DMS 273 treated with DMSO at 0.1 percent for 48 hours (cell line): ENCODE measurements at places on chromosomes 2 and 18.
A peak's percentile ranks its signal among the peaks of the same experiment; 100 is the strongest.

DNA sequence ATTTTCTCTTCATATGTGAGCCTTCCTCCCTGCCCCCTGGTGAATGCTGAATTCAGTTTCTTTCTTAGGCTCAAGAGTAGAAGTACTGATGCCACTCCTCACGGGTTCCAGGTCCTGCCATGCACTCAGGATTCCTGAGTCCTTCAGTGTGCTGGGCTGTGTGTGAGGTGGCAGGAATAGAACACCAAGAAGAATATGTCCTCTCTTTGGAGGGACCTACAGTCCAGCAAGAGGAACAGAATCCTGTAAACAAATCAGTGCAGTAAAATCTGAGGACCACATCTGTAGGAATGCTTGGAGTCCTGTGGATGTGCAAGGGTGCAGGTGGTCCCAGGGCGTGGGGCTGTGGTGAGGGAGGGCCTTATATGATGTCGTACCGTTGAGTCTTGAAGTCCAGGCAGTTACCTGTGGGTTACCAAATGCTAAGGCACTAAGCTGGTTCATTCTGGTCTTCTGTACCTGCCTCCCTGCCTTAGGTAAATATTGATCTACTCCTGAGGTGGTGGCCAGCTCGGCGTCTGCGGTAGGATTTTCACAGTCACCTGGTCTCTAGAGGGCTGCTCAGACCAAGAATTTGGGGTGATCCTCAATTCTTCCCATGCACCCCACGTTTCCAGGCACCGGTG lies 5.5 kb downstream of the ASAP2 start:
- DNase-seq = no peak

DNA sequence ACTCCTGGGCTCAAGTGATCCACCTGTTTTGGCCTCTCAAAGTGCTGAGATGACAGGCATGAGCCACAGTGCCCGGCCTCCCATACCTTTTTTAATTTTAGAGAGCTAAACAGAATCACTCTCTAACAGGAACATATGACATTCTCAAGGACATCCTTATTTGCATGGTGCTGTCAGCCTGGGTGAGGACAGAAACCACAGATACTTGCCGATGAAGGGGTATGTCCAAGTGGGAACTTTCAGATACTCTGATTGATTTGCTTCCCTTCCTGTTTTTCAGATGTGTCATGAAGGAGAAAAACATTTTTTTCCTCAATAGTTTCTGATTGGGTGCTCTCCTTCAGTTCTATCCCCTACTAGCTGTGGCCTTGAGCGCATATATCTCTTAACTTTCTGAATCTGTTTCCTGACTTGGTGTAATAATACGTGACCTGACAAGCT lies 49.6 kb downstream of the MYO3B start:
- DNase-seq = no peak

- DNase-seq = no peak
Measured at GRCh38 chr18:79625195-79625923, 54.2 kb upstream of the CTDP1 start.

DNA sequence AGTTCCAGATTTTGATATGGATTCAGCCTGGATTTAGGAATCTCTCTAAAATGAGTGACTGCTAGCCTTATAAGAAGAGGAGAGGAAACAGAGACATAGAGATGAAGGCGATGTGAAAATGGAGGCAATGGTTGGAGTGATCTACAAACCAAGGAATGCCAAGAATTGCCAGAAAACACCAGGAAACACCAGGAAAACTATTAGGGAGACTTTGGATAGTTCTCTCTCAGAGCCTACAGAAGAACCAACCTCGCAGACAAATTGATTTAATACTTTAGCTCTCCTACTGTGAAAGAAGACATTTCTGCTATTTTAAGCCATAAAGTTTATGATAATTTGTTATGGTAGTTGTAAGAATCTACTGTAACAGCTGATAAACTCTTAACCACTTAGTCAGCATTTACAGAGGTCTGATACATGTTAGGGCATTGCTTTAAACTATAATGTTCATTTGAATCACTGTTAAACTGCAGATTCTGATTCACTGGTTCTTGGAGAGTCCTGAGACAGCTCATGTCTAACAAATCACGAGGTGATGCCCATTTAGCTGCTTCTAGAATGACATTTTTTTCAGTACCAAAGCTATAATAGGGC lies 1702.6 kb upstream of the LRRTM1 start:
- DNase-seq = no peak

- no peak for DNase-seq
Measured at GRCh38 chr2:38384338-38384737, 7.3 kb upstream of the ATL2 start.

GRCh38 chr2:141027221-141027620 lies 1103.6 kb downstream of the LRP1B start:
- no peak for DNase-seq

GRCh38 chr2:202945497-202945896 lies 33.4 kb downstream of the CARF start:
- DNase-seq = no peak

- DNase-seq = no peak
Measured at GRCh38 chr2:138522556-138522955, 21.0 kb downstream of the SPOPL start.

DNA sequence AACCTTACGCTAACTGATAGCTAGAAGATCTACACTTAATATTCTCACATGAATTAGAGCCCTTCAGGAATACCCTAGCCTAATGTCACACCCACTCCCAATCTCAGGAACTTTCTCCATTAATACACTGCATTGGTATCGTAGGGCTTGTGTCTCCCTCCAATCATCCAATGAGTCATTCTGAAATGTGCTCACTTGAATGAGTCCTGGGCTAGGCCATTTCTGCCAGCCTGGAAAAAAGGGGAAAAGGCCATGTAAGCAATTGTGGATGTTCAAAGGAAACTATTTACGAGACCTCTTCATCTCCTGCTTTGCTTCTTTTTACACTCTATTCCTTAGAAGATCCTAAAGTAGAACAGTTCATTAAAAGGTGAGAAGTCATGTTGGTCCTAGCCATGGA lies 18.8 kb downstream of the ZEB2 start:
- no peak for DNase-seq

GRCh38 chr2:86314125-86314524 lies 23.3 kb downstream of the REEP1 start:
- no peak for DNase-seq

DNA sequence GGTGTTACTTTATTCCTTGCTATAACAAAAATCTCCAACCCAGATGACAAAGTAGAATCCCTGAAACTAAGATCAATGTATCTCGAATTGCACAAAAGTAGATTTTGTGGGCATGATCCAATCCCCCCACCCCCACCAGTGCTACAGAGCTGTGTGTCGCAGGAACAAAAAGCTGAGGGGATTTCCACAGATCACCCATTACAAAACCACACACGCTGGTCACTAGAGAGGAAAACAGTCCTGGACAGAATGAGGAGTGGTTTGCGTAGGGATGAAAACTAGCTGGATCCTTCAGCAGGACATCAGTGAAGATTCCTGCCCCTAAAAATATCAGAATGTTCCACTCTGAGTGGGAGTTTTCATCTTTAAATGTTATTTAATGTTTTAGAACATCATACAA lies 165.3 kb upstream of the STK17B start:
- DNase-seq = no peak

DNA sequence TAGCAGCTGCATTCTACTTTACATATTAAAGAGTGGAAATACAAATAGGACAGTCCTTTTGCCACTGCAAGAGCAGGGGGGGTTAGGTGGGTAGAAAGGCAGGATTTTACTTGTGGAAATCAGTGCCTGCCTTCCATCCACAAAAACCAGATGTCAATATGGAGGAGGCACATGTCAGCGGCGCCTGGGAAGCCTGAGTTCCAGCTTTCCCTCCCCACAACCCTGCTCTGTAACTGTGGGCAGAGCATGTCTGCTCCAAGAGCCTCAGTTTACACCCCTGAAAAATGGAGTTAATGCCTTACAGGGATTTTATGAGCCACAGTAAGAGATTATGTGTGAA lies 32.9 kb downstream of the STEAP3 start:
- DNase-seq = no peak

GRCh38 chr2:241265506-241265905 lies 50.0 kb downstream of the HDLBP start:
- DNase-seq = no peak

DNA sequence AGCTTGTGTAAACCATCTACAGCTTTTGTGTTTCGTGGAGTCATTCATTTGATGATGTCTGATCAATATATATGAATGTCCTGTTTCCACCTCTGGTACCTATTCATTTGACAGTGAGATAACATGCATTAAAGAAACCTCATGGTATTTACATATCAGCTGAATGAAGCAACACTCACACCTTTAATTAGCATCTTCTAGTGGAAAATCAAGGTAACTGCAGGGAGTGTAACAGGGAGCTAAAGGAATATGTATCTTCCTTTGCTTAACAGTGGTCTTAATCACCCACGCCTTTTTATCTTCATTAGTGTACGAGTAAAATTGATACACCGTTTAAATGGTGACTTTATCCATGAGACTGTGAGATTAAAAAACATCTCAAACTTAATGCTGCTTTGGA lies 15.6 kb downstream of the SLC39A10 start:
- DNase-seq = no peak

GRCh38 chr2:5674026-5674340 lies 18.2 kb upstream of the SOX11 start:
- DNase-seq = no peak

GRCh38 chr2:64643838-64644457 lies 9.8 kb downstream of the SERTAD2 start:
- DNase-seq = peak; percentile 9

DNA sequence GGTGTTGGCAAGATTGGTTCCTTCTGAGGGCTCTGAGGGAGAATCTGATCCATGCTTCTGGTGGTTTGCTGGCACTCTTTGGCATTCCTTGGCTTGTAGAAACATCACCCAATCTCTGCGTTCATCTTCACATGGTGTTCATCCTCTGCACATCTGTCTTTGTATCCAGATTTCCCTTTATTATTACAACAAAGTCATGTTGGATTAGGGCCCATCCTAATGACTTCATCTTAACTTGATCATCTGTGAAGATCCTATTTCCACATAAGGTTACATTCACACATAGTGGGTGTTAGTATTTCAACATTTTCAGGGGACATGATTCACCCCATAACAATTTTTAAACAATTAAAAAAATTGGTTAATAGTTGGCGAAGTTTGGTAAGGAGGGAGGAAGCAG lies 177.4 kb upstream of the CWC22 start:
- no peak for DNase-seq

- DNase-seq = no peak
Measured at GRCh38 chr2:202760848-202761247, 110.7 kb downstream of the ICA1L start.

GRCh38 chr18:44709307-44710126 lies 28.8 kb downstream of the SETBP1 start:
- no peak for DNase-seq

DNA sequence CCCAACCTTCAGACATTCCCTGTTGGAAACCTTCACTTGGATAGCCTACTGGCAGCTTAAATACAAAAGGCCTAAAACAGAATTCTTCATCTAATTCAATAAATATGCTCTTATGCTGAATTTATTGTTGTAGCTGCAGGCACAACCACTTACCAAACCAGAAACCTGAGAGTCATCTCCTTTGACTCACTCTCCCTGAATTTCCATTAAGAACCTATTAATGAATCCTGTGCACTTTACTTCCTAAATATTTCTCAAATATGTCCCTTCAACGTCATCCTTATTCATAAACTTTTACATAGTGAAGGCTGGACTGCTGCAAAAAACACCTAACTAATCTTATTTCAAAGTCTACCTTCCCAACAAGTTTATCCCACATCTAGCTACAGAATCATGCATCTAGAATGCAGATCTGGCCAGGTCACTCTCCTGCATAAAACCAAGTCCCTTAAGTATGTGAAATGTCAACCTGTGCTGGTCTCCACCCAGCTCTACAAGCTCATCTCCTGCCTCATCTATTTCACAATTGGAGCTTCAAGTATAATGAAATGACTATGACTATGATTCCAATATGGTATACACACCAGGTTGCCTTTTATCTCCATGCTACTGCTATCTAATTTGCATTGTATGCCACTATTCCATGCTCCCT lies 354.2 kb downstream of the ZEB2 start:
- no peak for DNase-seq

GRCh38 chr2:46165916-46166315 lies 131.3 kb upstream of the EPAS1 start:
- DNase-seq = no peak

GRCh38 chr18:66005831-66006588 lies 255.2 kb downstream of the CDH7 start:
- DNase-seq = no peak

DNA sequence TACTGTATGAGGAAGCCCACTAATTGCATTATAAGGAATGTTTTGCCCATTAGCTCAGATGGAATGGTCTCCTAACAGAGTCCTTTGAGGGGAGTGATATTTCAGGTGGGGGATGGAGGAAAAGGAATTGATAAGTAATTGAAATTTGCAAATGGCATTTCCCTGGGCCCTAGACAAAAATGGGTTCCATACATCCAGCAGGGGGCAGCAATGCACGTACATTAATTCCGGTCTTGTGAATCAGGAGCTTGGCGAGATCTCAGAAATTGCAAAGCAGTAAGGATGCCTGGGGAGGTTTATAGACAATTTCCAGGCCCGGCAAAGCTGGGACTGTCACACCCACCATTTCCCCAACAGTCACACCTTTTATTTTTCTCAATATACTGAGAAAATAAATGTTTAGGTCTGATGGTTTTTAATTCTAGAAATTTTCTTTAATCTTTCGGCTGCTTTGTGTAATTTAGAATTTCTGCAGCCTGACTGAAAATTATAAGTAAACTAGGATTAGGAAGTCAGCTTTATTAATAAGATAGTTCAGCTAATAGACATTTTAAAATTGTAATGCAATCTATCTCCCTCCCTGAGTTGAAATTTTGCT lies 122.8 kb downstream of the LYPD1 start:
- no peak for DNase-seq

- no peak for DNase-seq
Measured at GRCh38 chr2:5925604-5926003, 233.4 kb downstream of the SOX11 start.

DNA sequence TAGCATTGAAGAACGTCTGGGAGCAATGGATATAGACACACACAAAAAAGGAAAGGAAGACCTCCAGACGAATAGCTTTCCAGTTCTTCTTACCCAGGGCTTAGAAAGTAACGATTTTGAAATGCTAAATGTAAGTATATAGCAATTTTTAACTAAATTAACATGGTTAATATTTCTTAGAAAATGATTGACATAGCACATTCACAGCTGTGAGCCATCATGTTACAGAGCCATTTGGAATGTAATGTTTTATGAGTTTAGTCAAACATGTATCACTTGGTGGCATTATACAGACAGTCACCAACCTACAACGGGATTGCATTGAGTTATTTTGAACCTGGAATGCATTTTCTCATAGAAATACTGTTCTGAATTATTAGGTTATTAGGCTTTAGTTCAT lies 35.1 kb downstream of the WDR43 start:
- no peak for DNase-seq

DNA sequence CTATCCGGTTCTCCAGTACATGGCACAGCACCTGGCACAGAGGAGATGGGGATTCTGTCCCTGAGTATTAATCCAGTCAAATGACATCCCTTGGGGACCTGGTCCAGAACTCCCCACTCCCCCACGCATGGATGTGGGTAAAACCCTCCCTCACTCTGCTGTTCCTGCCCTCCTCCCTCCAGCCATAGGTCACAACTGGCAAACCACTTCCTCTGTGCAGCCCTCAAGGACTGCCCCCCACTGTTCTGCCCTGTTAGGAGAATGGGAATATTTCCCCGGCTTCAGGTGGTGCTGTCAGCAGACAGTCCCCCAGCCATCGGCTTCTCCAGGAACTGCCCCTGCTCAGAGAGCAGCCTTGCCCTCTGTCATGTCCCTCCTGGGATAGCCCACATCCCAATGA lies 1.5 kb upstream of the TFCP2L1 start:
- no peak for DNase-seq
